Activated T-cell treated with anti-CD3 and anti-CD28 coated beads for 4 hours (primary cell): ENCODE measurements at places on chromosomes 5 and 9.

GRCh38 chr5:87099968-87100367, 167.7 kb upstream of the RASA1 start:
- DNase-seq: no peak

- DNase-seq: no peak
Observed at GRCh38 chr5:118603278-118603677, 385.1 kb downstream of the DTWD2 start.

DNA sequence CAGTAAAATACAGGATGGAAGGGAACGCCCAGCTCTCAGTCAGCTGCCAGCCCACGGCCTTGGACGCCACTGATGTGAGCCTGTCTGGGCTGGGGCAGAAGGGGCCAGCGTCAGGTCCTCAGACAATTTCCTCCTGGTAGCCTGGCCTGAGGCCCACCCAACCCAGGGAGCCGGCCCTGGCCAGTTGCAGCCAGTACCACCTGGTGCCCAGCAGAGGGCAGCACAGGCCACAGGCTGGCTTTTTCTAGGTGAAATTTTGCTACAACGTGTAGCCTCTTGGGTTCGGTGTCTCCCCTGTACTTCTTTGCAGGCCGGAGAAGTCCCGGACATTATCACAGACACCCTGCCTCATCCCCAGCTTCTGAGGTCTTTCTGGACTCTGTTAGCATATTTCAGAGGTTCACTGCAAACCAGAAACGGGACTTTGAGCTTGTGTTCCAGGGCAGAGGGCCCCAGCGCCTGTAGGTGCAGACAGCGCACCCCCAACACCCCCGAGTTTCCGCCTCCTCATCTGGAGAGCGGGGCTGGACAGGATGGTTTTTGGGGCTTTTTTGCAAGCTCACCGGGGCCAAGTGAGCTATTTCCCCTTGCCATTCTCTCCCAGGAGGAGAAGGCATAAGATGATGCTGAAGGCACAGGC, 45.9 kb upstream of the KCNMB1 start:
- DNase-seq: peak; percentile 36

- DNase-seq: no peak
Observed at GRCh38 chr5:76438025-76438424, 34.9 kb downstream of the IQGAP2 start.

DNA sequence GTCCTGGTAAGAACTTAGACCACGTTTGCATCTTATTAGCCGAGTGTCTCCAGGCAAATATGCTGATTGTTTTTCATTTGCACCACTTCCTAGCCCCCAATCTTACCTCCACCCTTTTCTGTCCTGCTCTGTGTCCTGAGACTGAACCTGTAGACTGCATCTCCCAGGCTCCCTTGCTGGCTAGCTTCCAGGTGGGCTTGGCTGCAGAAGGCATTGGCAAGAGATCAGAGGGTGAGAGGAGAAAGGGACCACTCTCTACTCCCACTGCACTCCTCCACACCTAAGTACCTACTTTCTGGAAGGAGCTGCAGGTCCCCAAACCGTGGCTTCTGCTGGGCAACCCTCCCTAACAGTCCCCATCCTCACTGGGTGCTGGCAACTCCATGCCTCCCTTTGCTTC, 59.9 kb upstream of the XPA start:
- DNase-seq: no peak

DNA sequence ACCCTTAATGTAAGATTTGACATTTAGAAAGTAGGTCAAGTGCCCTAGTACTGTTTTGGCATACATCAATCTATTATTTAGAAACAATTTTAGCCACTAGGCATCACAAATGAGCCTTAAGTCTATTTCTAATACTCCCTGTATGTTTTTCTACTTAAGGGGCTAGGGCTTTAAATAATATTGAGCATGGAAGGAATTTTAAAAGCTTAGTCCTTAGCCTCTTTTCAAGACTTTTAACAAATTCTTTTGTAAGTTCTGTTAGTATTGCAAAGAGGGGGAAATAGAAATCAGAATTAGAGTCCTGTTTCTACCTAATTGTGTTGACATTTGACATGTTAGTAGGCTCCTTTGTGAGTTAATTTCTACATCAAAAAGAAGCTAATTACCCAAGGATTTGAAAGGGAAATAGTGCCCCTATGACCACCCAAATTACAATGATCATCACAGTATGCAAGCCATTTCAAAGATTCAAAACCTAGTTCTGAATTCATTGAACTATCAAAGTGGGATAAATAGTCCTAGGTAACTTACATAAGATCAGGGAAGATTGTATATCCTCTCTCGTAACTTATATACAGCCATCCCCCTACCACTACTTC, 647.8 kb upstream of the ACO1 start:
- DNase-seq: no peak

- no peak for DNase-seq
Observed at GRCh38 chr5:103041071-103041676, 78.8 kb downstream of the GIN1 start.

GRCh38 chr9:72263572-72263971, 101.4 kb downstream of the ZFAND5 start:
- DNase-seq: no peak

- no peak for DNase-seq
Observed at GRCh38 chr5:129125819-129126218, 31.3 kb downstream of the ISOC1 start.

GRCh38 chr9:83473488-83473971, 64.7 kb downstream of the FRMD3 start:
- no peak for DNase-seq

- DNase-seq: no peak
Observed at GRCh38 chr5:55603922-55604321, 69.2 kb upstream of the PLPP1 start.

DNA sequence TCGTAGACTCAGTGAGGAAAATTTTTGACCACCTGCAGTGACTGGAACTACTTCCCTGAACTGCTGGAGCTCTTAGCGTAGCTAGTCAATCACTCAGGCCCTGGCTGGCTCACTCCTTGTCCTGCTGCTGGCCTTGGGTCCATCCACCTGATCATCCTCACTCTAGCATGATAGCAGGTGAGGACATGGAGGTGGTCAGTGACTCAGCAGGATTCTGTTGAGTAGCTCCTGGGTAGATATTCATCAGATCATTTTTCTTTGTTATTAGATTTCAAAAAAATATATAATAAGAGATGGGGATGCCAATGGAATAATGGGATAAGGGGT, 25.0 kb upstream of the SEMA4D start:
- no peak for DNase-seq

DNA sequence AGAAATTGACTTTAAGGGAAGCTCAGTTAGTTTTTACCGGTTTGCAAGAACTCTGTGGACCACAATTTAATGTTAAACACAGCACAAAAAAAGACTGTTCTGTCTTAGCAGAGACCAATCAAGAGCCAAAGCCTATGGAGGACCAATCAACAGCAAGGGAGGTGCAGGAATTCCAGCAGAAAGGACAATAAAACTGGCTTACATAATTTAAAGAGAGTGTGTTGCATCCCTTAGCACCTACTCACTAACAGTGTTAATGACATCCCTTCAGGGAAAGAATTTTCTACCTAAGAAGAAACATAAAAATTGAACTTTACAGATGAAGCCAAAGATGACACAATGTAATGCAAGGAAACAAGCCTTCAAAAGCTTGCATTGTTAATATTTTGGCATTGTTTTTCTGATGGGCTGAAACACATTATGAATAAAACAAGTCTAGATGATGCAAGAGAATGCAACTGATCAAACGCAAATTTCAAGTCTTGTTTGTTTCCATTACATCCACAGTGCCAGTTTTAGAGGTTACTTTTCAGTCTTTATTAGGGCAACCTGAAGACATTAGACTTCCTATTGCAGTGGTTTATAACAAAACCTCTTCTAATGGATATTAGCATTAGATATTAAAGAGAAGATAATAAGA, 111.3 kb upstream of the FST start:
- no peak for DNase-seq

- DNase-seq: no peak
Observed at GRCh38 chr9:83396813-83397212, 141.4 kb downstream of the FRMD3 start.

DNA sequence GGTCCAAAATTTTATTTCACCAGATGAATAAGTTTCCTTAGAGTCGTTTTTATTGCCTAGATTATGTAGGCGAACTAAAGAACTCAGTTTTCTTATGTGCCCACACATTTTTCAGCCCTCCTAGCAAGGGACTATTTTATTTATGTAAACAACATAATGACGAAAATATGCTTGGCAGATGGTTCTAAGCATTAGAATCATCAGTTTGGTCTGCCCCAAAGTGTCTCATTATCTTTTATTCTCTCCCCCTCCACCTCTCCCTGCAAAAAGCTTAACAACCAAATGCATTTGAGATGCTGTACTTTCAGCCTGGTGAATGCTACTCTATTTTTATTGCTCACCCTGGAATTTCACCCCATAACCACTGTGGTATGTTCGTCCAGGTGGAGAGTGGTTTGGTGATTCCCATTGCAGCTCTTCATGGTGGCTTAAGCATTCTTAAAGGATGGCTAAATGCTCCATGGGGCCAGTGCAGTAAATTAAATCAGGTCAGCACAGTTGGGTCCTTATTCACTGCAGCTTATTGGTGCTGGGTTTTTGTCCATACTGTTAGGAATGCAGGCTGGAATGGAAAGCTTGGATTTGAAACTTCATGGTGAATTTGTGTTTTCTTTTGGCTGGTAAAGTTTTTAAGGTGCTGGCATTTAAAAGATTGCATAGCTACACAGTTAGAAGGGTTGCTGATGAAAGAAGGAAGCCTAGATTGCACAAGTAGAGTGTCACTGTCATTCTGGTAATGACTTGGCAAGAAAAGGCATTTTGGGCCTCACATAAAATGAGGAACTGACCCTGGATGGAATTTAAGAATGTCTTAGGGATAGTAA, 39.2 kb downstream of the TLE4 start:
- no peak for DNase-seq

GRCh38 chr5:26761045-26761444, 277.3 kb downstream of the CDH9 start:
- DNase-seq: no peak

GRCh38 chr5:7377761-7378160, 18.2 kb upstream of the ADCY2 start:
- no peak for DNase-seq

GRCh38 chr9:72199238-72199637, 50.0 kb downstream of the GDA start:
- DNase-seq: no peak

DNA sequence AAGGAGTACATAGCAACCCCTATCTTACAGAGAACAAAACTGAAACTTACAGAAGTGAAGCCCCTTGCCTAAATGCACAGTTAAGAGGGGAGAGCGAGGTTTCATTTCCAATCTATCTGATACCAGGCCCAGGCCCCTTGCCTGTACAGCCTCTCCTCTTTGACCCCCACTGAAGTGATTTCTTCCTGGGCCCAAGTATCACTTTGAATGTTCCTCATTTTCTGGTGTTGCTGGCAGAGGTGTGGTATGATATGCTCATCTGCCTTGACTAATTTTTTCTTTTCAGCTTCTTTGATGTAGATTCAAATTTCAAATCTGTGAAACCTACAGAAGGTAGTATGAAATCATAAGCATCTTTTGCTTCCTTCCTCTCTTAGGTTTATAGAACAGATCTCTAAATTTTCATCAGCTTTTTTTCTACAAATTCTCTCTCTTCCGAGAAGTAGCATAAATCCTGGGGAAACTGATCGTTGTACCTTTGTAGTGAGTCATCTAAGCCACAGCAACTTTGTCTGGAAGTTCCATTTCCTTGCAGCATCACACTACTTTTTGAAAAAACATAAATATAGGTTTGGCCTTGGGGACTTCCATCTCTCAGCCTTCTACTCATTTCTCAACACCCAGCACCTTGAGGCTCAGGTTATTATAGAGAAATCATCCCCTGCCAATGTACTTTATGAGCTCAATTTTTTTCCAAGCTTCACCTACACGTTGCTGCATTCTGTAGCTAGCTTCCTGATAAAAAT, 402.4 kb upstream of the PTGER4 start:
- no peak for DNase-seq

DNA sequence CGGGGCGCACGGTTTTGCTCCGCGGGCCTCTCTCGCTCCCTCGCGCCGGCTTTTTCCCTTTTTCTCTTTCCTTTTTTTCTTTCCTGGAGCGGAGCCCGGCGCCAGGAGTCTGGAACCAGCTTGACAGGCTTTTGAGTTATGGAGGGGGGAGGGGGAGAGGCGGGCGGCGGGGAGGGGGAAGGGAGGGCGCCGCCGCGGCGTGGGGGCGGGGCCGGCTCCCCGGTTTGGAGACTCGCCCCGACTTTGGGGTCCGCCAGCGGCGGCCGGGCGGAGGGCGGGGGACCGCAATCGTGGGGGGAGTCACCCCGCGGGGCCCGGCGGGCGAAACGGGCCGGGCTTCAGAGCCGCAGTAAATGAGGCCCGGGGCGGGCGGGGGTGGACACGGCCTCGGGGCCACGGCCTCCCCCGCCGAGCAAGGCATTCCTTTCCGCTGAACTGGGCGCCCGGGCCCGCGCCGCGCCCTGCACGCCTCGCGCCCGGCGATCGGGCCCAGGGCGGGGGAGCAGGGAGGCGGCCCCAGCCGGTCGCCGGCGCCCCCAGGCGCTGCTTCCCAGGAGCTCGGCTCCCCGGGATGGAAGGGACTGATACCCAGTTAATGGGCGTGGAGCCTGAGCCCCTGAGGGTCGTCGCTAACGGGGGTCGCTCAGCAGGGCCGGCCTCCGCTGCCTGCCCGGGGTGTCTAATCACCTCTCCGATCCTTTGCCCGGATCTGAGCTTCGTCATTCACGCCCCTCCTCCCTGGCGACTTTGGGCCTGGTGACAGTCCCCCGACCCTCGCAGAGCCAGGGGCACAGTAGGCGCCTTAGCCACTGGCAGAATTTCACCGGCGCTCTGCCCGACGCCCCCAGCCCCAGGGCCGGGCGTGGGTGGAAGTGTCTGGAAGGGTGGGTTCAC, 138.1 kb downstream of the C9orf50 start:
- no peak for DNase-seq

DNA sequence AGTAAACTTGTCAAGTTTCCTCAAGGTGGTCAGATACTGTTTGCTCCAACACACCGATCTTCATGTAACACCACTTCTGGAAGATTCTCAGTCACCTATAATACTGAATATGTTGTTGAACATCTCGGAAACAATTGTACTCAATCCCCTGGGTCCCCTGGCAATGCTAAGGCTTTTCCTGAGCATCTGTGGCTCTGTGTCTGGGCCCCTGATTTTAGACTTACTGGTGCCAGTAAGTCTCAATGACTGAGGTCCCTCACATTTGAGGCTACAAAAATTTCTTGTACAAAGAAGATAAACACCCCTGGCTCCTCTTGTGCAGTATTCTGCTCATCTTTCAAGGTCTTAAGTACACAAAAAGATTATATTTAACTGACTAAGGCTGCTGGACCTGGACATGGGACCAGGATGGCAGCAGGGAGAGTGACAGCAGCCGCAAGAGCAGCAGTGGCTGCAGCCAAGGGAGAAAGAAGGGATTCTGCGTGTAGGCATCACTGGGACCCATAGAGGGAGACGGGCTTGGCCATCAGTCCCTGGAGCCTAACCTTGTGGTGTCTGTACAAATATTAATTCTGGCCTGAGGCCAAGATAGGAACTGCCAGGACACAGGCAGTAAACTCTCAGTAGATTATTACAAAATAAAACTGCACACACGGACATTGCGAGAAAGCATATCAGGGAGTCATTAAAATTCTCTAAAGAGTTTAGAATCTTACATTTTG, 49.0 kb upstream of the TNPO1 start:
- DNase-seq: no peak
